ENCODE measurements at places on chromosomes 4 and X.

GRCh38 chrX:69000877-69001276, 164.4 kb downstream of the PJA1 start:
- no peak for DNase-seq

DNA sequence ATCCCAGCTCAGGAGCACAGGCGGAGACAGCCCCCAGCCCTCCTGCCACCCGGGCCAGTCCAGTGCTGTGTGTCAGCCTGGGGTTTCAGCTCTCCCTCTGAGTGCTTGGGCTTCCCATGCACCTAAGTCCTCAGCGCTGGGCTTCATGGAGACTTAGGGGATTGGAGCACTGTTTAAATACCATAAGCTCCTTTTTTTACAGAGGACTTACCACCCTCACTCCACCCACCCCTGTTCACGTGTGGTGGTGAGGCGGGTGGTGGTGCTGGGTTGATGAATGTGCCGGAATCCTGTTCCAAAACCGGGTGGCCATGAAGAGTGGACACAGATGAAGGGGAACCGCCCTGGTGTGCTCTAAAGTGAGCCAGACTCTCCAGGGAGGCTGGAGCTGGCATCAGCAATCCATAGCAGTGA, 66.9 kb downstream of the PSAPL1 start:
- DNase-seq: no peak

DNA sequence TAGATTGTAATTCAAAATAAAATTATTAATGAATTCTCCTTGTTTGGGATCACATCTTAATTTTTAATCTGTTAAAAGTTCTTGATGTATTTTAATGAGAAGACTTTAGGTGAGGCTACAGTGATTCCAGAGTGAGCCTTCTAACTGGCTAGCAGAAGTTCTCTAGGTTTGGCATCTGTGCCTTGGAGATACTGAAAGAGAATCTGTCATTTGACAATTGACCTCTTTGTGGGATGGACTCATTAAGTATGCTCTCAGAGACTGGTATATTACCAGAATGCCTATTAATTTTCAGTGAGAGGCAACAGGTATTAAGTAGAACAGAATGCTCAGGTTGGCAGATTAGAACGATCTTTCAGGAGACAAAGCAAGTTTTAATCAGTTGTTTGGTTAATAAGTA, 10.2 kb downstream of the CCNG2 start:
- no peak for DNase-seq

DNA sequence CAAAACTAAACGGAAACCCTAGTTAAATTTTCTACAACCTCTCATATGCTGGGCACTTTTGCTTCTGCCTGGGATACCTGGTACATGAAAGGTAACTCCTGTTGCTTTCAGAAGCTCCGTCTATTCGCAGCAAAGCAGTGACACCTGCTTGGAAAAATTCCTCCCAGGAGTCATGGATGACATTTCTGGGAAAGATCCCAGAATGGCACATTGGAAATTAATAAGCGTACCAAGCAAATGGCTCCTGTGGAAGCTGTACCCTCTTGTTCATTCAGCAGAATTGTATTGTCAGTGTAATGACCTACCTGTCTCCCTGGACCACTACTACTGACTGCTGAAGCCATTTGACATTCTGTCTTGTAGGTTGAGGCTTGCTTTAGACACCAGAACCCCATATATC, 349.7 kb upstream of the NOCT start:
- DNase-seq: no peak

- no peak for DNase-seq
Measured at GRCh38 chr4:78171482-78171881, 114.4 kb downstream of the FRAS1 start.

DNA sequence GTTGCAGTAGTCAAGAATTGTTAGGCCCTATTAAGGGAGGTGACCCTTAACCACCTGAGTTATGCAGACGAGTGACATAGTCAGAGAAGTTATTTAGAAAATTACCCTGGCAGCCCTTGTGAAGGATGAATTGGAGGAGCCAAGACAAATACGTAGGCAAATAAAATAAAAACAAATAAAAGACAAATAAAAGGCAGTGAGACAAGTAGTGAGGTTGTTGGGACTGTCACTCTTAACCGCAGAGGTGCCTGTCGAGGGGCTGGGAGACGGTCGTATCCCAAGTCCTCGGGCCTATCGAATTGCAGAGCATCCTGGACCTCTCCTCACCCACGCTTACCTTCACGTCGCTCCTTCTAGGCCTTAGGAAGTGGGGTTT, 58.0 kb upstream of the ZC4H2 start:
- no peak for DNase-seq

GRCh38 chrX:153595387-153595786, 3.6 kb downstream of the CCNQ start:
- no peak for DNase-seq

GRCh38 chr4:173246719-173247118, 78.1 kb downstream of the GALNT7 start:
- no peak for DNase-seq

- DNase-seq: no peak
Measured at GRCh38 chrX:87583679-87584078, 66.1 kb downstream of the KLHL4 start.

GRCh38 chr4:124936427-124936826, 223.9 kb upstream of the ANKRD50 start:
- no peak for DNase-seq

GRCh38 chr4:184762100-184762499, 28.2 kb upstream of the CENPU start:
- DNase-seq: no peak

- no peak for DNase-seq
Measured at GRCh38 chr4:95857761-95858160, 17.9 kb downstream of the PDHA2 start.

DNA sequence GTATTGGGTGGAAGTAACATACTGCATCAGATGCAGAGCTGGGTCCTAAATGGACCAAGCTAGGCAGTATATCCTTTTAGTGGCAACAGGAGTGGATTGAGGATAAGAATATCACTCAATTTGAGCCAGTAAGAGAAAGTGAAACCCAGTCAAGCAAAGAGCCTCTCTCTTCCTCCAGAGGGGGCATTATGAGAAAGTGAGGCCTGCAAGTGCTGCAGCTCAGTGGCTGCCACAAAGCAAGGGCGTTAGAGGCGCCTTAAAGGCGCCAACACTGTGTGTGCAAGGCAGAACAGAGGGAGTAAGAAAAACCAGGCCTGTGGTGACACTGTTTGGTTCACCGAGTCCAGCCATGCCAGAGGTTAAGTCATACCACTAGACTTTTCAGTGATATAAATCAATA, 17.5 kb downstream of the STX18 start:
- no peak for DNase-seq

- DNase-seq: no peak
Measured at GRCh38 chr4:55824865-55825264, 5.3 kb downstream of the EXOC1L start.

GRCh38 chr4:55723403-55723802, 87.3 kb upstream of the NMU start:
- no peak for DNase-seq

- no peak for DNase-seq
Measured at GRCh38 chr4:31043382-31044062, 323.4 kb downstream of the PCDH7 start.

- no peak for DNase-seq
Measured at GRCh38 chrX:109301177-109301576, 180.7 kb downstream of the GUCY2F start.

GRCh38 chrX:153339662-153340061, 5.7 kb downstream of the ZNF275 start:
- no peak for DNase-seq

DNA sequence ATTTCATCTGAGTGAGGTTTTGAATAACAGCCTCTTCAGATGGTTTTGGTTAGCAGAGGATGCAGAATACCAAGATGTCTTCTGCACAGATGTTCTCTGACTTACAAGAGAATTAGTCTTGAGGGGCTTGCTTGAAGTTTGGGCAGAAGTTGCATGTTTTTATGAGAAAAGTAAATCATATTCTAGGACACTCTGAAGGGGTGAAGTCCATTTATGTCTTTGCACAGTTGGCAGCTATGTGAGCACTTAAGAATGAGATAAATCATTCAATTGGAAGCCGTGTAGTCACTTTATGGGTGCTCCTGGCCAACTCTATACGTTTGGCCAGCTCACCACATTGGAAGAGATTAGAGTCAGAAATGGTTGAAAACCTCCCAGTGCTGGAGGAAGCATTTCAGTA, 252.7 kb upstream of the KCNIP4 start:
- no peak for DNase-seq

DNA sequence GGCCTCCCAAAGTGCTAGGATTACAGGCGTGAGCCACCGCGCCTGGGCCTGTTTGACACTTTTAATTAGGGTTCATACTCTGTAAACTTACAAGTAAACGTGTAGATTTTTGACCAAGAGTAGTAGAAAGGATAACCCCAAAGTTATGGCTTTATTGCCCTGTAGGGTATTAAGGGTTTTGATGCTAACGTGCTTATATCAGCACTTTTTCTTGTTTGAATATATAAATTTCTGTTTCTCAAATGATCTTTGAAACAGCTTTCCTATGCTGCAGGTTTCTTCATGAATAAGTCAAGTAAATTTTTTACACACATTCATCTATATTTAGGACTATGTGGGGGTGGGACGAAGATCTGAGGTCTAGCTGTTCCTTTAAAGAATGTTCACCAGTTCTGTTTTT, 29.3 kb upstream of the REPS2 start:
- no peak for DNase-seq

- DNase-seq: no peak
Measured at GRCh38 chr4:120007191-120007871, 59.3 kb downstream of the MAD2L1 start.

DNA sequence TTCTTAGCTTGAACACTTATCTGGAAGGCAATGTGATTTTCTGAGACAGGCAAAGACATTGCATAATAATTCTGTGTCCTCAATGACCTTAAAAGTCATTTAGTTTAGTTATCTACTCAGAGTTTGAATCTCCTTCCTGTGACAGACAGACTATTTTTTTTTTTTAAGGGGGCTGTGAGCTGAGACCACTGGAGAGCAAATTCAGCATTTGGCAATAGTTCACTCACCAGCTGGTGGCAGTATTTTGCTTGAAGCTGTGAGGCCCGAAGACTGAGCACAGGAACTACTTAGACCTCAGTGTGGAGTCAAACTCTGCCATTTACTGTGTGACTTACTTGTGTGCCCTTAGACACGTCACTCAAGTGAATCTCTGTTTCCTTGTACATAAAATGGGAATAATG, 22.9 kb upstream of the CPE start:
- DNase-seq: no peak

DNA sequence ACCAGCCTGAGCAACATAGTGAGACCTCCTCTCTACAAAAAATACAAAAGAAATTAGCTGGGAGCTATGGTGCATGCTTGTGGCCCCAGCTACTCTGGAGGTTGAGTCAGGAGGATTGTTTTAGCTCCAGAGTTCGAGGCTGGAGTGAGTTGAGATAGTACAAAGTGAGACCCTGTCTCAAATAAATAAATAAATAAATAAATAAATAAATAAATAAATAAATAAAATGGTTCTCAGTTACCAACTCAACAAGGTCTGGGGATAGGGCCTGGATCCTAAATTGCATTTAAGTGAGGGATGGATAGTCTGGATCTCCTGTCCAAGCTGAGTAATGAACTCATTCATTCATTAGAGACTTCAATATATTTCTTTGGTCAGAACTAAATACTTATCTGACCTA, 115.7 kb upstream of the IL1RAPL2 start:
- DNase-seq: no peak

GRCh38 chr4:2461246-2461960, 7.5 kb upstream of the RNF4 start:
- no peak for DNase-seq

GRCh38 chr4:25713812-25714211, 58.2 kb downstream of the SLC34A2 start:
- no peak for DNase-seq
